Upper lobe of left lung (tissue), 6 donors: ENCODE measurements at places on chromosomes 7 and 10.

GRCh38 chr10:73399063-73399462 lies 14.8 kb downstream of the ANXA7 start:
- no peak overlapping the region for H3K27ac ChIP-seq
- no peaks in the 10 kb centered on the region for H3K4me1 ChIP-seq
- H3K36me3 ChIP-seq: peaks cover 21% of the 10 kb centered on the region
- no peaks in the 10 kb centered on the region for H3K27me3 ChIP-seq
- DNase-seq: no peak

GRCh38 chr7:44602576-44602910 lies 3.9 kb upstream of the OGDH start:
- no peaks in the 10 kb centered on the region for H3K36me3 ChIP-seq
- no peak overlapping the region for H3K27ac ChIP-seq
- H3K4me1 ChIP-seq: peaks cover 12% of the 10 kb centered on the region
- DNase-seq: no peak

DNA sequence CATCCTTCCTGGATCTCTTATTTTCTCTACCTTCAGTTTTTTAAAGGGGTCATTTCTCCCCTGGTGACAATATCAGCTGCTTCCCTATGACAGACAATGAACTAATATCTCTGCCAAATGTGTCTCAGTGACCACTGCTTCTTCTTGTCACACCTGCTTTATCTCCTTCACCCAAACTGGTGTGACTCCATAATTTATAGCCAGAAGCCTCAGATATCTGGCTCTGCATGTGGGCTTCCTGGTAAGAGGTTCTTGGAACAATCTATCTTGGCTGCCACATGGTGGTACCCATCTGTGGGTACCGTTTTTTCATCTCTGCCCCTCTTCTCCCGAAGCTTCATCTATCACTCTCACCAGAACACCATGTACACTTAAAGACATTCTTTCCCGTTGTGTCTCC lies 37.0 kb downstream of the CPVL start:
- no peaks in the 10 kb centered on the region for H3K27me3 ChIP-seq
- H3K27ac ChIP-seq: no peak overlapping the region
- DNase-seq: no peak
- no peaks in the 10 kb centered on the region for H3K36me3 ChIP-seq

- DNase-seq: no peak
- no peaks in the 10 kb centered on the region for H3K4me1 ChIP-seq
- H3K4me3 ChIP-seq: no peak overlapping the region
Observed at GRCh38 chr10:65234261-65234660, 1691.6 kb upstream of the LRRTM3 start.

DNA sequence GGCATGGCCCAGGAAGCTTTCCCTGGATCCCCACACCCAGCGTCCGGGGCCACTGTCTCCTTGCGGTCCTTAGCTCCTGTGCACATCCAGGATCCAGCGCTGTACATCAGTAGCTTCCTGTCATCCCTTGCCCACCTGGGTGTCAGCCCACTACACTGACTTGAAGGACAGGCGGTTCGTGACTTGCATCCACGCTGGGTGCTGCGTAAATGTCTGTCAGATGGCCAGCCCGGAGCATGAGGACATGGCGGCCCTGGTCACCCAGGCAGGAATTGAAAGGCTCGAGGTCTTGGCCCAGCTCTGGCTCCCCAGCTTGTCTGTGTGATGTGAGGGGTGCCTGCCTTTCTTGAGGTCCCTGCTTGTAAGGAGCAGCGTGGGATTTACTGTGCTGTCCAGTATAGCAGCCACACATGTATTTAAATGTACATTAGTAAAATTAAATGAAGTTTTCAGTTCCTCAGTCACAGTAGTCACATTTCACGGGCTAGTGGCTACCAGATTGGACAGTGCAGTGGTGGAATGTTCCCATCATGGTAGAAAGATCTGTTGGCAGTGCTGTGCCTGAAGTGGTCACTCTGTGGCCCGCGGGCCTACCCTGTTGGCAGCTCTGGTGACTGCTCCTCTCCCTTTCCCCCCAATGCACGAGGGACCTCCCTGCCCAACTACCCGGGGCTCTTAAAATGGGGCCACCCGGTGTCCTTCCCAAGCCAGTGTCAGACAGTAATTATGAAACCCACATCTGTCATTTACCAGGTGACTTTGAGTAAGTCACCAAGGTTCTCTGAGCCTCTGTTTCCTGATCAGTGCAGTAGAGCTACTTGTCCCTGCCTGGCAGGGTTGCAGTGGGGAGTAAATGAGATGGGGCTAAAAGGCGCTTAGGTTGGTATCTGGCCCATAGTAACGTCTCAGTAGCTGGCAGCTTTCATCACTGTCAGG lies 97.8 kb upstream of the PPIF start:
- H3K4me1 ChIP-seq: peaks cover 73% of the 10 kb centered on the region
- peak overlapping the region; percentile 84 for H3K27ac ChIP-seq
- H3K36me3 ChIP-seq: peaks cover 3% of the 10 kb centered on the region
- no peak for DNase-seq

GRCh38 chr10:106132956-106133355 lies 1031.5 kb downstream of the SORCS1 start:
- H3K36me3 ChIP-seq: no peaks in the 10 kb centered on the region
- H3K4me3 ChIP-seq: no peak overlapping the region
- no peak for DNase-seq
- no peaks in the 10 kb centered on the region for H3K27me3 ChIP-seq
- H3K27ac ChIP-seq: no peak overlapping the region

DNA sequence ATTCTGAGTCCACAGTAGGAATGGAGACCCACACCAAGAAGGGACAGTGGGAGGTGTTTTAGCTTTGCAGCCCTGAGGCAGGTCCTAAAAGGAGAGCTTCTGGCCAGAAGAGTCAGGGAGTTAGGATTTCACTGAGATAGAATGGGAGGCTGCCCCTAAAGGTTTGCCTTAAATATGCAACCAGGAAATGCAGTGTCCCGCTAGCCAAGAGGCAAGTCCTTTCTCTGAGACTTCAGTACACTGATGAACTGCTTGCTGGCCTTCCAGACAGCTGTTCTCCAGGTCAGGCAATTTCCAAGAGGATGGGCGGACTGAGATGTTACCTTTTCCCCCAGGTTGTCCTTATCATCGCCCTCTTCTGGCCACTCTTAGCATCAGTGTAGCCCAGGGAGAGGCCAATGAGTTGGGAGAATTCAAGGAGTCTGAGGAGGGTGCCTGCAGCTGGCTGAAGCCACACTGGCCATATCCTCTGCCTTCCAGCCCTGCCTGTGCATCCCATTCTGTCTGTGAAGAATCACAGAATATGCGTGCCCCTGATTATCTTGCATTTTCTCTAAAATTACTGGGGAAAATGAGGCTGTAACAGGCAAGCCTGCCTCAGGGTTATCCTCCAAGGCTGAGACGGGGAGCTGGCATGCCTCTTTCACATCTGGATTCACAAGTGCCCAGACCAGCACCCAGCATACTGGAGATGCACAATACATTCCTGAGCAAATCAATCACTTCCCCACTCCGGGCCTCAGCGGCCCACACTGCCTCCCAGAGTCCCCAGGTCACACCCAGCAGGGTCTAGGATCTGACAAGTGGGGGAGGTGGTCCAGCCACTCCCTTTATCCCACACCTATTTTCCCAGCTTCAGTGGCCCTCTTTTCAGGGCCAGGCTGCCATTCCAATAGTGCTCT lies 2.4 kb downstream of the TLL2 start:
- H3K27ac ChIP-seq: no peak overlapping the region
- no peak overlapping the region for H3K4me3 ChIP-seq
- no peaks in the 10 kb centered on the region for H3K36me3 ChIP-seq
- DNase-seq: peak; percentile 11
- peaks cover 26% of the 10 kb centered on the region for H3K4me1 ChIP-seq

DNA sequence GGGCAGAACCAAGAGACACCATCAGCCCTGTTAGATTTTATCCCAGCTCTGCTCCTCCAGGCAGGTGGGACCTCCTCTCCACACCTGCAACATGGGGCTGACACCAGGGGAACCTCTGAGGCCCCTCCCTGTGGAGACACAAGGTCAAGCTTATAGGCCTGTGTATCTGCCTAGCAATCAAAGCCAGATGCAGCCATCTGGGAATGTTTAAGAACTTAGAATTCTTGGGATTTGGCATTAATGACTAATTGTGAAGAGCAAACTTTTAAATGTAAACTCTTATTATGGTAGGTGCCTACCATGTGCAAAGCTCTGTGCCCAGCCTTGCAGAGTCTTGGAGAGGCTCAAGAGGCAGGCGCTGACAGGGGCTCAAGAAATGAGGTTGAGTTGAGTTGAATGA lies 52.1 kb downstream of the TBATA start:
- no peaks in the 10 kb centered on the region for H3K4me1 ChIP-seq
- H3K36me3 ChIP-seq: no peaks in the 10 kb centered on the region
- H3K27me3 ChIP-seq: no peaks in the 10 kb centered on the region
- H3K4me3 ChIP-seq: no peak overlapping the region

GRCh38 chr7:144763291-144763690 lies 72.6 kb downstream of the TPK1 start:
- H3K27me3 ChIP-seq: no peaks in the 10 kb centered on the region
- no peak for DNase-seq
- no peaks in the 10 kb centered on the region for H3K4me1 ChIP-seq
- no peak overlapping the region for H3K27ac ChIP-seq
- H3K36me3 ChIP-seq: no peaks in the 10 kb centered on the region
- H3K4me3 ChIP-seq: no peak overlapping the region

- peaks cover 16% of the 10 kb centered on the region for H3K4me1 ChIP-seq
- no peaks in the 10 kb centered on the region for H3K36me3 ChIP-seq
- DNase-seq: no peak
- H3K27me3 ChIP-seq: no peaks in the 10 kb centered on the region
Observed at GRCh38 chr7:92798517-92799249, 37.7 kb downstream of the CDK6 start.
